ENCODE measurements at places on chromosomes 2 and 18. TPM values are rescaled to one million over a fixed set of nuclear protein-coding genes. Genes with fewer than 3 reads are reported as not detected.

DNA sequence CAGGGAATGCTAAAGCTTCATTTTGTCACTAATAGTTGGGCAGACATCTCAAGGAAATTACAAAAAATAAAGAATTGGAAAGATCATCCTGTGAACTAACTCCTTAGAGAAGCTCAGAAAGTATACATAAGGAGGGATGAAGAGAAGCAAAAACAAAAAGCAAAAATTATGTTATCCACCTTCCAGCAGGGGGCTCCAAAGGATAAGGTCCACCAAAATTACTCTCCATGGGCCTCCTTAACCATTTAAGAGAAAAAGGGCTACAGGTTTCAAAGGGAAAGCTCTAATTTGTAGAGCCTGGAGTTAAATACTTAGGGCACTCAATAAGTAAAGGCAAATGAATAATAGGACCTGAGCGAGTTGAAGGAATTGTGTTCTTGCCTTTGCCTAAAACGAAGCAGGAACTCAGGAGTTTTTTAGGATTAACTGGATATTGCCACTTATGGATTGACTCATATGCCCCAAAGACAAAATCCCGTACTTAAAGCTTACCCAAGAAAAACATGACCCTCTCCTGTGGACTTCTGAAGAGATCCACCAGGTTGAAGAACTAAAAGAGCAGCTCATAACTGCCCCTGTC lies 1167.9 kb downstream of the DSC3 start:
- no peak for DNase-seq

Gene ZBTB7C
- 14.7 TPM for total RNA-seq

DNA sequence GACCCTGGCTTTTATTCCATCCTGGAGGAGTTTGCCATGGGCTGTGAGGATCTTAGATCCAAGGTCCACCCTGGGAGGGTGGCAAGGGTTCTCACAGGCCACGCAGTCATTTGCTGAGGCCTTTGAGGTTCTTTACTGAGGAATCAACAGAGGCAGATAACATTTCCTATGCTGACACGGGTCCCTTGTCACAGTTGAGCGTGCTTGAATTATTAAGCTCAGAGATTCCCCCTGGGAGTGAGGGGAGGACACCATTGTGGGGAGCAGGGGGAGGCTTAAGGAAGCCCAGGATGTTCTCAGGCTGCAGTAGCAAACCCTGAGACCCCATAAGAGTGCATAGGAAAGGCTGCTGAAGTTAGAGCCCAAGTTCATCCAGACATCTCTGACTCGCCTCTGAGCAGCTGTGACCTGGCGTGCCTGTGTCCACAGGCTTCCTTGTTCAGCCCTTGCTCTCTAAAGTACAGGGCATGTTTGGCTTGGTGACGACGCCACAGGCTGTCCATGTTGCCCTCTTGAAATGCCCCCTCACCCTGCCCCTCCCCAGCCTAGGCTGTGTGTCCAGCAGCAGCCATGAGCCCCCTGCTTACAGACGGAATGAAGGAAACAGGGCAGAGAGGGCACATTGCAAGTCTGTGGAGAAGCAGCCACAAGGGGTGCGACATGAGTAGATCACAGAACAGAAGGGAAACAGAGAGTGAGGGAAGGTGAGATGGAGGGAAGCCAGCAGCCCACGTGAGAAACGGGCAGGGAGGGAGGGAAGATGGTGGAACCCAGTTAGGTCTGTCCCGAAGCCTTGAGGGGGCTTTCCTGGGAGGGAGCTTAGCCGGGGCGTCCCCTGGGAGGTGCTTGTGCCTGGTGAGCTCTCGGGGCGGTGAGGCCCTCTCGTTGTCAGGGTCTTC lies 34.0 kb downstream of the NAPG start:
- DNase-seq: no peak

DNA sequence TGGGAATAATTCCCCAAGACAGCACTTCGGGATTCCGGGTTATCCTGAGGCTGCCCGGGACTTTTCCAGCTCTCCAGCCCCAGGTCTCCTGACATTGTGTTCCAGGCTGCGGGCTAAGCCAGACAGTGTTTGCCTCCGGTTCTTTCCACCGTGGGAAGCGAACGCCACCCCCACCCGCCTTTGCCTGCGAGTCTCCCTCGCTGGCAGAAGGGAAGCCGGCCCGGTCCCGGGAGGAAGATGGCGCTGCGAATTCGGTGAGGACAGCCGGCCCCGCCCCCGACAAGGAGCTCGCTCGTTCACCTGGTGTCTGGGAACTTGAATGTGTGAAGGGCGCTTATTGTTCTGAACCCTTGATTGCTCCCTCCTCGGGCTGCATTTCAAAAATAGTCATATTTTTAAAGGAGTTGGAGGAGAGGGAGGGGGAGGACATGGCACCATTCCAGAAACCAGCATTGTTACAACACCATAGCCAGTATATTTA lies 2.9 kb downstream of the LRATD1 start:
- peak; percentile 90 for DNase-seq

Gene TMEM247
- 2.6 TPM for total RNA-seq

DNA sequence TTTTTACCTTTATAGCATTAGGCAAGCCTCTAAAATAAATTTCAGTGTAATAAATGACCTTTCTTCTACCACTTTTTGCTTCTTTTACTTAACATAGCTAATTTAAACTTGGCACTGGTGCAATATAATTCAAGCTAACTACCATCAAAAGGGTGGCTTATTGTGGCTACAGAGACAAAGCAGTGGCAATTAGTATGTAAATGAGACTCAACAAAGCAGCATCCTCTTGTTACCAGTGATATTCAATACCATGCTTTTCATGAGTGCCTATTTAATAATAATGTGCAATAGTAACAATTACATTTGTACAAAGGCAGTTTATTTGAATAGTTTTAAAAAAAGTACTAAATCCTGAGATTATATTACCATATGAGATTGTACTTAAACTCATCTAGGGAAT lies 93.4 kb downstream of the SOS1 start:
- DNase-seq: no peak

- no peak for DNase-seq
These were observed 7.7 kb upstream of the SP100 start for GRCh38 chr2:230408244-230408842.

GRCh38 chr2:46847726-46848412 lies 67.7 kb downstream of the MCFD2 start:
- DNase-seq: no peak

Gene FOSL2
- total RNA-seq: 94.2 TPM

DNA sequence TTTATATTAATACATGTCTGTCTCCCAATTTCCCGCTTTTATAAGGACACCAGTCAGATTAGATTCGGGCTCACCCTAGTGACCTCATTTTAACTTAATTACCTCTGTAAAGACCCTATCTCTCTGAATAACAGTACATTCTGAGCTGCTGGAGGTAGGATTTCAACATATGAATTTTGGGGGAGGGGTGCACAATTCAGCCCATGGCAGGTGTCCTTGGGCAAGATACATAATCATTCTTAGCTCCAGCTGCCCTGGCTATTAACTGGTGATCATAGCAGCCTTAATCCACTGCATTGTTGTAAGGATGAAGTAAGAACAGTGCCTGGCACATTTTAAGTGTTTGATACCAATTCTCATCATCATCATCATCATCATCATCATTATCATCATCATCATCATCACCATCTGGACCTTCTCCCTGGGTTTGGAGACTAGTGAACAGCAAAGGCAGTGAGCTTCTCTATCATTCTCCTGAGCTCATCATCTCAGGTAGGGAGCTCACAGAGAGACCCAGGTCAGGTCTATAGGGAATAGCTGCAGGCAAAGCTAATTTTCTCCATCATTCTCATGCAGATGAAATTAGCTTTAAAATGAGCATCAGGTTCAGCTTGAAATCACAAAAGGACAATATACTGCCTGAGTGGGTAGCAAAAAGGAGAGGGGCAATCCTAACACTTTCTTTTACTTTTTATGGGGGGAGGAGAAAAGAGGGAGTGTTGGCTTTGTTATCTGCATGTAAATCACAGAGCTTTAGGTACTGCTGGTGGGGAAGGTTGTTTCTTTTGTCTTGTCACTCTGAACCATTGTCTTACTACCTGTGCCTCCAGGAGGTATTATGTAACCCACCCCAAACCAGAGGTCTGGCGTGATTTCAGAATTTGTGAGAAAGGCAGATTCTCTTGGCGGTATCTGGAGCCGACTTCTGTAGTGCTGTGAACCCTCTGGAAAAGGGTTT lies 125.5 kb upstream of the SPRED2 start:
- DNase-seq: no peak

DNA sequence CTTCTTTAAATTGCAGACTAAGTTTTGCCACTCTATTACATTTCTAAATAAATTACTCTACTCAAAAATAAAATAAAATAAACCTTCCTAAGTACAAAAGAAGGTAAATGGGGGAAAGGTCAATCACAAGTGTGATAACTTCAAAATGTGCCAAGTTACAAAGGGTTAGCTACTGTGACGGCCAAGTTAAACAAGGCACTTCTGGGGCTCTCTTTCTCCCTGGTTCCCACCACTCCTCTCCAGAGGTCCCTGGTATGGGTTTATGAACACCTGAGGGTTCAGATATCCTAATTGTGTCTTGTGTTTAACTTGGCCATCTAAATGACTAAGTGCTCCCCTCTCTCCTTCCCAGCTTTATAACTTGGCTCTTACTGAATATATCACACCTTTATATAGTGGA lies 5.4 kb downstream of the ZNF521 start:
- no peak for DNase-seq

Gene KCMF1
- total RNA-seq: 33.1 TPM

Gene LRATD1
- 129 TPM for total RNA-seq

- no peak for DNase-seq
These were observed 14.6 kb upstream of the ITGAV start for GRCh38 chr2:186575302-186575701.

Gene NEU4
- 0.62 TPM for total RNA-seq

Gene ASXL3
- 5.1 TPM for total RNA-seq

Gene ASPRV1
- 2.6 TPM for total RNA-seq

DNA sequence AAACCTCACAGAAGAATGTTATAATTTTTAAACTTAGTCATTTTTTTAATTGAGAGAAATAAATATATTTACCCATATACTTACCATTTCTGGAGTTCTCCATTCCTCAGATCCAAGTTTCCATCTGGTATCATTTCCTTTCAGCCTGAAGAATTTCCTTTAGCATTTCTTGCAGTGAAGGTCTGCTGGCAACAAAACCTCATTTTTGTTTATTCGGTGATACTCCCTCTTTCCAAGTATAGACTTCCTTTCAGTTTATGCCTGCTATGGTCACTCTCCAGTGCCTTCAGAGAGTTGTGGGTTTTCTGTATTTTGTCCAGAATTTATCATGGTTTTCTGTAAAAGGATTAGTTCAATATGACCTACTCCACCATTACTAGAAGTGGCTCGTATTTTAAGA lies 17.0 kb downstream of the WDPCP start:
- DNase-seq: no peak

Gene EVA1A
- 9.7 TPM for total RNA-seq

Gene EGR4
- total RNA-seq: not detected

Gene MC5R
- total RNA-seq: not detected

Gene ANKRD36C
- 137 TPM for total RNA-seq

- DNase-seq: no peak
These were observed 26.1 kb downstream of the LIMS1 start for GRCh38 chr2:108560241-108560811.

- DNase-seq: no peak
These were observed 195.1 kb downstream of the TXNL1 start for GRCh38 chr18:56443166-56443907.

Gene CTAGE1
- total RNA-seq: not detected

Gene RAB17
- total RNA-seq: 13.6 TPM

Gene TXNDC2
- not detected for total RNA-seq

GRCh38 chr2:86592547-86593230 lies 29.4 kb upstream of the CHMP3 start:
- DNase-seq: no peak

Gene TIA1
- 65.3 TPM for total RNA-seq

Gene INHA
- 0.96 TPM for total RNA-seq

DNA sequence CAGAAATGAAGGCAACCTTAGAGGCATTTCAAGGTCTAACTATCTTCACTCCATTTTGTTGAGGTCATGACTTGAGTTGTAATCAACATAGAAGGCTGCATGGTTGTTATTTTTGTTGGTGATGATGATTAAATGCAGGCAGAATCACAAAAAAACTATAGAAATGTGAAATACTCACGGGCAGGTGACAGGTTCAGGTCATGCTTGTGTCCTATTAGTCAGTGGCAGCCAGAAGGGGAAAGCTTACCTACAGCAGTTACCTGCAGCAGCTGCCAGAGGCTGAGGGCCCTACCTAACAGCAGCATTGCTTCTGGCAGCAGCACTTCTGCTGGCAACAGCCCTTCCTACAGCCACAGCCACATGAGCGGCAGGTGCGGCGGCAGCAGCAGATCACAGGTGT lies 394 bp downstream of the SCYGR3 start:
- DNase-seq: no peak

GRCh38 chr2:37427241-37427640 lies 82.8 kb downstream of the QPCT start:
- DNase-seq: no peak

DNA sequence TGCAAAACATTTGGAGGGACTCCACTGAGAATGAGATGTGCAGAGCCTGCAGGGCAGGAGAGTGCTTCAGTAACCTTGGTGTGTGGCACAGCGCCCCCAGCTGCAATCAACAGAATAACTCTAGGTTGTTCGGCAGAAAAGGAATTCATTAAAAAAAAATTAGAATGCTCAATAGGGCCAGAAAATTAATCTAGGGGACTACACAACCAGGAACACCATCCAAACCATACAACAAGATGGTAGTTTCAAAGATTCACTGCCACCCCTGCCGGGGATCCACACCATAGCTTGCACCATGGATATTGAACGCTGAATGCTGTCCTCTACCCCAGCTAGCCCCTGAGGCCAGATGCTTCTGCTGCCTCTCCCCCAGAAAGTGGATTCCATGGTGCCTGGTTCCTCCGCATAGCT lies 50.1 kb downstream of the THUMPD2 start:
- DNase-seq: no peak

GRCh38 chr2:69059731-69060290 lies 46.8 kb downstream of the ANTXR1 start:
- no peak for DNase-seq

GRCh38 chr2:69517410-69517809 lies 80.2 kb upstream of the NFU1 start:
- no peak for DNase-seq

GRCh38 chr2:25252291-25253152 lies 84.1 kb upstream of the POMC start:
- peak; percentile 65 for DNase-seq

DNA sequence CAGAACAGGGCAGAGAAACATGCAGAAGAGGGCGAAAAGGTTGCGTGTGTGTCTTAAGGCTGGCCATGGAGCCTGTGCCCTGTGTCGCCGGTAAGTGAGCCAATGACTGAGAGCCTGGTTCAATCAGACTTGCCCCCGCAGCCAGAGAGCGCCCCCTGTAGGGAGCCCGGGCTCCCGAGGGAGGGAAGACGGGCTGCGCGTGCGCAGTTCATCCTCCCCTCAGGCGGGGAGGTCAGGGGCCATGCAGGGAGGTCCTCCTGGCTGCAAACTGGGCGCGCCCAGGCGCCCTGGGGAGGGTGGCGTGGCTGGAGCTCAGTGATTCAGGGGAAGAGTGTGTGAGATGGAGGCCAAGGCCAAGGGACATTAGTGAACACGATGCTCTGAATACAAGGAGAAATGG lies 276.6 kb downstream of the PHLPP1 start:
- no peak for DNase-seq

GRCh38 chr2:83388804-83389203 lies 1070.3 kb downstream of the SUCLG1 start:
- no peak for DNase-seq

Measured in prostate gland (tissue), 2 donors.